ENCODE measurements at places on chromosomes 5 and 9.

DNA sequence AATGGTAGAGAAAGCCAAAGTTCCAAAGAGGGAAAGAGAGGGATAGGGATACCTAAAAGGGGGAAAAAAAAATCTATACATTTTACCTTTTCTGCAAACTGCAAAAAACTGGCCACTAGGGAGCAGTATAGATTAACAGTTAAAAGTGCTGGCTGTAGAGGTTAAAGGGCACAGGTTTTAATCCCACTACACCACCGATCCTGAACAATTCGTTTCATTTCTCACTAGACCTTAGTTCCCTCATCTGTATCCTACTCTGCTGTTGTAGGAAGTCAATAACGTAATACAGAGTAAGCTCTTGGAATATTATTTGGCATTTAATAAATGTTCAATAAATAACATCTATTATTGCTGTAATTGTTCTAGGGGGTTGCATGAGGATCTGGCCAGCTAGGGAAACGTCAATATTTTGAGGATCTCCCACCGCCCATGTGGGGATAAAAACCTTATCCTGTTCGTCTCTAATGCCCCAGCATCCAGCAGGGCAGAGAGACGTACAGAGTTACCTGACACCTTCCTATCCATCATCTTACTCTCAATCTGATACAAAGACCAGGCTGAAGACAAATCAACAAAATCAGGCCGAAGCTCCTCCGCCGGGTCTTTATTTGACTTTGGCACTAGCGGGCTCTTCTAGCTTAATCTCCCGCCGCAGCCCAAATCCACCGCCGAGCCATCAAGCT, 757 bp downstream of the CDC26 start:
- peak; percentile 20 for DNase-seq

DNA sequence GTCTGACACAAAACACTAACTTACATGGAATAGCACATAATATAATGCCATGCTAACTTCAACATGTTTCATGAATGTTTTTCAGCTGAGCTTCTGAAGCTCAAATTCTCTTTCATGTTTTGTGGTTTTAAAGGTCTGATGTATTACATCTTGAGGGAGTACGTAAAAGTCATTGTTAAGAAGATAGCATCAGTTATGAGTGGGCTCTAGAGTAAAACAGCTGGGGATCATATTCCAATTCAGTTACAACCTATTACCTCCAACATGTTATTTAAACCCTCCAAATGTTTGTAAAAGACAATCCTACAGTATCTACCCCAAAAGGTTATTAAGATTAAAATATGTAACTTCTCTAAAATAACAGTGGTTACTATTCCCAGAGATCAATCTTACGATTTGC, 19.2 kb downstream of the CETN3 start:
- DNase-seq = no peak

DNA sequence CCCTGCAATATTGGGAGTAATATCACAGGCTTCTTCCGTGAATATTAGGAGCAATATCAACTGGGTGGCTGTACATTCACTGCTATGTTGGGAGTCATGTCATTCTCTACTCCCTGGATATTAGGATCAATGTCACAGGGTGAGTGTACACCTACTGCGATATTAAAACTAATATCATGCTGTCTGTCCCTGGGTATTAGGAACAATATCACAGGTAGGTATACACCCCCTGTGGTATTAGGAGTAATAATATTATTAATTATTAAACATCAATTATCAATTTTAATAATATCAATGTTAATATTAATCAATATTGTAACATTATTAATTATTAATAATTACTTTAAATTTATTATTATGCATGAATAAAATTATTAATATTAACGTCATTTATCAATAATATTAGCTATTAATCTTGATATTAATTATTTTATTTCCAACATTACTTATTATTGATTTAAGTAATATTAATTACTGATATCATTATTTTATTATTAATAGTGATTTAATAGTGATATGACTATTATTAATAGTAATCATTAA, 121.9 kb downstream of the TMEM38B start:
- no peak for DNase-seq

- peak; percentile 12 for DNase-seq
Measured at GRCh38 chr9:131759017-131759647, 19.3 kb upstream of the RAPGEF1 start.

- DNase-seq = no peak
Measured at GRCh38 chr9:1722404-1722803, 292.7 kb upstream of the SMARCA2 start.

- DNase-seq = no peak
Measured at GRCh38 chr5:98433673-98434072, 339.8 kb upstream of the RGMB start.

- no peak for DNase-seq
Measured at GRCh38 chr5:107370396-107370968, 300.3 kb downstream of the EFNA5 start.

GRCh38 chr9:92482329-92482728, at the start of gene ASPN:
TSS of gene ASPN (minus strand) at chr9:92482506.
- no peak for DNase-seq

DNA sequence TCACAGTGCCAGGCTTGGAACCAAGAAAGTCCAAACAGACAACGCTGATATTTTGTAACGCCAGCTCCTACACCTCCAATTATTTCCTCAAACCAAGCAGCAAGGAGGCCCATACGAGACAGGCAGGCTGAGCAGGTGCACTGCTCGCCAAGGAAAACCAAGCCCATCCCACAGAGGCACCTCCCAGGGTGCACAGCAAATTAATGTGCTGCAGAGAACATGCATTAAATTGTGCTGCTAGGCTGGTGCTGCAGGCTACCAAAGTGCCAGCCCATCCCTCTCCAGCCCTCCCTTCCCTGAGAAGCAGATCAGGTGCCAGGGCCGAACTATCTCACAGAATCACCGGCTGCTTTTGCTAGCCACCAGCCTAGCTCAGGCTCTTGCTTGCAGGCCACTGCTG, 137.8 kb downstream of the PAX5 start:
- DNase-seq = no peak

- no peak for DNase-seq
Measured at GRCh38 chr5:159262472-159262858, 625 bp upstream of the UBLCP1 start.

DNA sequence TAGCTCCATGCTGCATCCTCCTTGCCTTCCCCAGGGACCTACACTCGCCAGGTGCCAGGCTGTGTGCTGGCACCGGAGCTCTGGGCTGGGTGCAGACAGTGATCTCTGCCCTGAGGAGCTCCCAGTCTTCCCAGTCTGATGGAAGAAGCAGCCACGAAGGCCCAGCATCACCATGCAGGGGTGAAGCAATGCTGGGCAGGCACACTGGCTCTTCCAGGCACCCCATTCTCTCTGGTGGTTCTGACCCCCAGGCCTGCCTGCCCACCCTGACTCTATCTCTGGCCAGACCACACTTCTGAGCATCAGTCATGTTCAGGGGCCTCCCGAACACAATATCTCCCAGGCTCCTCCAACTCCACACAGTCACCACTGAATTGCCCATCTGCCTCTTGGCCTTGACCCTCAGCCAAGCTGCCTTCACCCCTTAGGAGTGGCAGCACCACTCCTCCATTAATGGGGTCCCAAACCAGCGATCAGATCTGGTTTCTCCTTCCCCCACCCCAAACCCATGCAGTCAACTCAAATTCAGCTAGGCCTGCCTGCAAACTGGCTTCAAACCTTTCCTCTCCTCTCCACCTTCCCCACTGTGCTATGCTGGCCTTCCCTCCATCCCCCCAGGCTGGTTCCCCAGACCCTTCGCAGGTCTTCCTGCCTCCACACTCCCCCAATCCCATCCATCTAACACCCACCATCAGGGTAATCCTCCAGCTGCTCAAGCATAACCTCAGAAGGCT, 102.7 kb upstream of the MVB12B start:
- DNase-seq = no peak

- DNase-seq = no peak
Measured at GRCh38 chr5:124580925-124581737, 165.3 kb downstream of the ZNF608 start.

- no peak for DNase-seq
Measured at GRCh38 chr5:147036691-147037245, 158.2 kb upstream of the PPP2R2B start.

DNA sequence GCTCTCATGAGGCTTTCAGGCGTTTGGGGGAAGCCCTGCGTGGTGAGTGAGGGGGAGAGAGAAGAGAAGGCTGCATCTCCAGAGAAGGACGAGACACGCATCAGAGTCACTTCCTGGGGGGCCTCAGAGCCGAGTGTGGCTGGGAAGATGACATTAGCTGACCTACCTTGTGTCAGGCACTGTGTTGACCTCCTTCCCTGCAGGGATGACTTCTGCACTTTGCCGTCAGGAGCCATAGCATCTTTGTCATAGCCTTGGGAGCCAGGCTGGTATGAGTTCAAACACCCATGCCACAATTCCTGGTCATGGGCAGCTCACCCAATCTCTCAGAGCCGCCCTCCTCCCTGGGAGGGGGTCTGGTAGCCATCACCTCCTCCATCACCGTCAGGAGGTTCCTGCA, 17.3 kb downstream of the NEURL1B start:
- DNase-seq = no peak

DNA sequence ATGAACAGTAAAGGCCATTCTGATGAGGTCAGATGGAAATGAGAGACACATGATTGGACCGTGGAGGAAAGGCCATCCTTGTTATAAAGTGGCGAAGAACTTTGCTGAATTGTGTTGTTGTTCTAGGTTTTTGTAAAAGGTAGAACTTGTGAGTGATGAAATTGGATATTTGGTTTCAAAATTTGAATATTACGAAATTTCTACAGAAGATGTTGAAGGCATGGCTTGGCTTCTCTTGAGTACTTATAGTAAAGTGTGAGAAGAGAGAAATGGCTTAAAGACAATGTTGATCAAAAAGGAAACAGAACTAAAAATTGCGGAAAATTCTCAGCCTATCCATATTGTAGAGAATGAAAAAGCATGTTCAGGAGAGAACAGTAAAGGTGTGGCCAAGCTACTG, 166.6 kb upstream of the S1PR3 start:
- DNase-seq = no peak

DNA sequence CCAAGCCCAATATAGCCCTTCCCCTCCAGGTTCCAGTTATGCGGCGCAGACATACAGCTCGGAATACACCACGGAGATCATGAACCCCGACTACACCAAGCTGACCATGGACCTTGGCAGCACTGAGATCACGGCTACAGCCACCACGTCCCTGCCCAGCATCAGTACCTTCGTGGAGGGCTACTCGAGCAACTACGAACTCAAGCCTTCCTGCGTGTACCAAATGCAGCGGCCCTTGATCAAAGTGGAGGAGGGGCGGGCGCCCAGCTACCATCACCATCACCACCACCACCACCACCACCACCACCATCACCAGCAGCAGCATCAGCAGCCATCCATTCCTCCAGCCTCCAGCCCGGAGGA, 6.3 kb downstream of the NR4A3 start:
- no peak for DNase-seq

GRCh38 chr9:132383462-132383883, 23.2 kb downstream of the TTF1 start:
- DNase-seq = no peak

- DNase-seq = no peak
Measured at GRCh38 chr5:170849374-170849773, 12.4 kb upstream of the RANBP17 start.

GRCh38 chr5:115459855-115460341, 84.7 kb downstream of the FEM1C start:
- DNase-seq = no peak

DNA sequence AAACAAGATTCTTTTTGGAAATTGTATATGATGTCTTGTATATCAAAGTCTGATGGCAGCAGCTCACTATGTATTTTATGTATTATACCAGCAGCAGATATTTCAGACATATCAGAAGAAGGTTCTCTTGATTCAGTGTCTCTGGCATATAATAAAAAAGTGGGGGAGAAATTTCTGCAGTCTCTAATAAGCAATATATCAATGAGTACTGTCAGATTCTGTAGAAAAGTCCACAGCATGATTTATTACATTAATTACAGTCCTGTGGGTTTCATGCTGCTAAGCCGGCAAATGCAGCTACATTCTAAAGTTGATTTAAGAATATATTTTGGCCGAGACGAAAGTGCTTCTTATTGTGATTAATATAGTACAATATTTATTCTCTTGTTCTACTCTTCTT, 113.1 kb downstream of the KIAA1958 start:
- no peak for DNase-seq

- DNase-seq = no peak
Measured at GRCh38 chr5:148920646-148921288, 94.4 kb downstream of the ADRB2 start.

All from NCI-H524 treated with DMSO at 0.1 percent for 48 hours (cell line).